ENCODE measurements at places on chromosomes 5 and 9.
A peak's percentile ranks its signal among the peaks of the same experiment; 100 is the strongest.

DNA sequence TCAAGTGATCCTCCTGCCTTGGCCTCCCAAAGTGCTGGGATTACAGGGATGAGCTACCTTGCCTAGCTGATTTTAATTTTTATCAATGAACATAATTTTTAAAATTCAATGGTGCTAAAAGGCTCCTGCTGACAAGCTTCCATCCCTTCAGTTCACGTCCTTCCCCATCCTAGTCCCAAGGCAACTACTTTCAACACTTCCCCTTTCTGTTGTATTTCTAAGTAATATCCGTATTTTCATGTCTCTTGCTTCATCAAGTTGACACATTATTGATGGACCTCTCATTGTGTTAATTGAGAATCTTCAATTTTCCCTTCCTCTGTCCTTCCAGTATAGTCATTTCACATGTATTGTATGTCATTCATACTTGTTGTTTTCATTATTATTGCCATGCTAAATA, 93.8 kb upstream of the RASGRF2 start:
- no peak for DNase-seq

- DNase-seq: no peak
Measured at GRCh38 chr5:38808666-38809343, 37.0 kb upstream of the OSMR start.

GRCh38 chr5:178244576-178244975, 12.0 kb upstream of the PHYKPL start:
- DNase-seq: no peak

- no peak for DNase-seq
Measured at GRCh38 chr5:145531038-145531734, 304.0 kb downstream of the PRELID2 start.

DNA sequence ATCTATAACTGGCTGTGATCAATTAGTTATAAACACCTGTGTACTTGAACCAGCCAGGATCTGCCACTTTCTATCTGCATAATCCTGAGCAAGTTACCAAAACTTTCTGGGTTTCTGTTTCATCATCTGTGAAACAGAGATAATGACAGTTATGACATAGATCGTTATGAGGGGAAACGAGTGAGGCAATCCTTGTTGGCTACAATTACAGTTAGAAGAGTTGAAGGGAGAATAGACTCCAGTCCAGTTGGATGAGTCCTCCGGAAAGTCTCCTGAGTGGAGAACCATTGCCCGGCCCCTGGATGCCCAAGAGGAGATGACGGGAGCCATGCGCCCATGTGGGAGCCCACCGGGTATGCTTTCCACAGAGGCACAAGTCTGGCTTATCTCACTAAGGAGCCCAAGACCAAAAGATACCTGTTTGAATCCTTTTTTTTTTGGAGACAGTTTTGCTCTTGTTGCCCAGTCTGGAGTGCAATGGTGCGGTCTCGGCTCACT, 4.5 kb downstream of the PDE6A start:
- DNase-seq: no peak

GRCh38 chr9:69554945-69555344, 117.2 kb downstream of the APBA1 start:
- DNase-seq: no peak

DNA sequence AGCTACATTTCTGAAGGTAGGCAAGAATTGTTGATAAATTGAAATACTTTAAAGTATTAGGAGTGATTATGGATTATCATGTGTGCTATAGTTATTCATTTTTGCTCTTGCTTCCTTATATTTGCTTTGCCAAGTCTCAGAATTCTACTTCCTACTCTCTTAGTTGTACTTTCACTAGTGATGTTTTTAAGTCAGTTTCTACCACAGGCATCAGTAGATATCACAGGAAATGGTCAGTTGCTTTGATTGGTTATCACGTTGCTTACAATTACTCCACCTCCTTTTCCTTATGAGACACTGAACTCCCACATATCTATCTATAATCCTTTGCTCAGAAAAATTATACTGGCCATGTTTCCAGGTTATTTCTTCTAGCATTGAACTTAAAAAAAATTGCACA, 472.8 kb downstream of the DMRTA1 start:
- no peak for DNase-seq

GRCh38 chr5:157026789-157027424, 32.0 kb downstream of the HAVCR1 start:
- no peak for DNase-seq

- DNase-seq: no peak
Measured at GRCh38 chr5:151661968-151662732, 24.6 kb downstream of the SPARC start.

DNA sequence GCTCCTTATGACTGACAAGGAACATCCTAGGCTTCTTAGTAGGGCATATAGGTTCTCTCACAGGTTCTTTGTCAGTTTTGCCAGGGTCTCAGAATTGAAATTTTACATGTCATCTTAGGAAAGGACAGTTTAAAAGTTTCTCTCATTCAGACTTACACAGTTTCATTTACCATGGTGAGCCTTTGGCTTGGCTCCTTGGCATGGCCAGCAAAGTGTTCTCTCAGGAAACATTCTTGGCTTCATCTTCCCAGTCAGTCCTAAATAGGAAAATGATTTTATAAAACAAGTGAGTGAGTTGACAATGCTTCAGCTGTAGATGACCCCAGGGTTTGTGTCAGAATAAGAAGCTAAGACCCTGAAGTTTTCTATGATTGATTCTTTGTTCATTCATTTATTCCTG, 191.6 kb downstream of the PCSK5 start:
- DNase-seq: no peak

GRCh38 chr5:133847886-133848285, 120.5 kb downstream of the C5orf15 start:
- no peak for DNase-seq

GRCh38 chr5:132470596-132470995, 20.0 kb downstream of the IRF1 start:
- no peak for DNase-seq

DNA sequence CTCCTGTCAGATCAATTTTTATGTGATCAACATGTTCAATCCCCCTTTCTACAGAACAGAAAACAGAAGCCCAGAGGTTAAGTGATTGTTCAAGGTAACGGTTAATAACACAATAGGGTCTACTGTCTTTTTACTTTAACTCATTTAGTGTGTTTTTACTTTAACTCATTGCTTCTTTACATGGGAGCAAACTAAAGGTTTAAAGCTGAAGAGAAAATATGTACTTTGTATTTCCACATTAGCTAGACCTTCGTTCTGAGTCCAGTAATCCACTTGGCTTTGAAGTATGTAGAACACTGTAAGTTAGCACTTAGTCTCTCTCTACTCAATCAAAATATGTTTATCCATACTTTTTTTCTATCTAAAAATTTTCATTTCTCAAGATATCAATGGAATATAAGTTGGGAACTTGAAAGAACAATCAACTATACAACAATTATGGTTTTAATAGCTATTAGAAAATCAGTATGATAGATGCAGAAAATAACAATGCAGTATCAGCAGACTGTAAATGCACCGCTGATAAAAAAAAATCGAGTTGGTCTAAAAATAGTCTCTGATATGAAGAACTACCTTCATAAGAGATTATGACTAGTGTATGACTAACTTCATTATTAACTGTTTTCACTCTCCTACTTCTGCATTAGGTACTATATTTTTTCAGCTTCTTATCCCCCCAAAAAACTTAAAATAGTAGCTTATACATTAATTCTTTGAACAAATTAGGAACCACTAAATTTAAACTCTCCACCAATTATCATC, 20.6 kb downstream of the PGGT1B start:
- no peak for DNase-seq

- DNase-seq: no peak
Measured at GRCh38 chr5:9644630-9645029, 14.5 kb upstream of the TAS2R1 start.

DNA sequence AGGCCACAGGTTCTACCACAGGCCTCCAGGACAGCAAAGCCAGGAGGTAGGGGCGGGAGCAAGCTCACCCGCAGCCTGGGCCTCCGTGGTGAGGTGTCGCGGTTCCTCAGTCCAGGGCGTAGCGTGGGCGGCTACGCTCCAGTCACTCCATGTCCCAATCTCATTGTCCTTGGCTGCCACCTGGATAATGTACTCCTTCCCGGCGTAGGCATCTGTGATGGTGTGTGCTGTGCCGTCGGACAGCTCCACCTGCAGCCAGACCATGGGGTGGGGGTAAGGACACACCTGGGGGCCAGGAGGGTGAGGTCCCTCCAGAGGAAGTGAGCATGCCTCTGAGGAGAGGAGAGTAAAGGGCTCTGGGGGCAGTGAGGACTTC, 29.8 kb upstream of the ENHO start:
- no peak for DNase-seq

DNA sequence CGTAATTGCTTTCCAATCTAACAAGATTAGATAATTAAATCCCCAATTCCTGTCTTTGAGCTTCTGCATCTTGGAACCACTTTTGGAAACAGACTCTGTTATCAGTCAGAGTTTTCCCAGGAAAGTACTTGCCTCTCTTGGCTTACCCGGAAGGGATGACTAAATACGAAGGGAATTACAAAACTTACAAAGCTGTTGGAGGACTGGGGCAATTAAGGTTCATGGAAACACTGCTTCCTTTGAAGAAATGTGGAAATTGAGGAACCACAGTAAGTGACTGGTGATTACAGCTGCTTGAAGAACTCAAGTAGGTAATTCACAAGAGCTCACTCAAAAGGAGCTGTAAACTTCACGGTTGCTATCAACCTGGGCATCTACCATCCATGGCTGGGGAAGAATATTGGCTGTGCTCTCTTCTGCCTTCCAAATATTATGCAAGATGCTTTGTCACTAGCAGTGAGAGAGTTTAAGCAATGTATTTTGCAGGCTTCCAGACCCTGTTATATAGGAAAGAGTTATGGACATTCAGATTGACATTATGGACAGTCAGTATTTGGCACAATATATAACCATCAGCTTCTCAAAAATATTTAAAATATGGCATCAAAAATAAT, 104.6 kb upstream of the MAN2A1 start:
- no peak for DNase-seq

- DNase-seq: no peak
Measured at GRCh38 chr5:633501-633955, 21.4 kb downstream of the CEP72 start.

DNA sequence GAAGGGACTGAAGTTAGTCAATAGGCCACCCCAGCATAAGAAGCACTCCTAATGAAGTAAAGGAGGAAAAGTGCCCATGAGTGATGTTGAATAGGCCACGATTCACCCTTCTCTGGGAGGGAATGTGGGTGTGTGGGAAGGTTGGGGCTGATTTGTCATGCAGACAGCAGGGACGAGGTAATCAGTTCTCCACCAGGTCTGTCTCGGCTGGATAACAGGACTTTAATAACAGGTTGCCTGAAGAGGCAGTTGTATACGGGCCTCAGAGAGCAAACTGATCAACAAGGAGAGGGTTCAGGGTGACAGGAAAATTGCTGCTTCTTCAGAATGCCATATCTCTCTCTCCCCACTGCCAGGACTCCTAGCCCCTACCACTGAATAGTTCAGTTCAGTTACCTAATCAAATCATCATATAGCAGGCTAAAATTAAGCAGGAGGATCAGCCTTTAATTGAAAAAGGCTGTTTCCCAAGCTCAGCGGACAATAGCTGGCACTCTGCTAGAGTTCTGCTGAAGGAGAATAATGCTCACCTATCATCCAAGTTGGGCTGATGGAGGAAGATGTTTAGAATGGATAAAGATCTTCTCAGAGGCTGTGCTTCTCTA, 43.6 kb upstream of the SMIM32 start:
- DNase-seq: no peak

DNA sequence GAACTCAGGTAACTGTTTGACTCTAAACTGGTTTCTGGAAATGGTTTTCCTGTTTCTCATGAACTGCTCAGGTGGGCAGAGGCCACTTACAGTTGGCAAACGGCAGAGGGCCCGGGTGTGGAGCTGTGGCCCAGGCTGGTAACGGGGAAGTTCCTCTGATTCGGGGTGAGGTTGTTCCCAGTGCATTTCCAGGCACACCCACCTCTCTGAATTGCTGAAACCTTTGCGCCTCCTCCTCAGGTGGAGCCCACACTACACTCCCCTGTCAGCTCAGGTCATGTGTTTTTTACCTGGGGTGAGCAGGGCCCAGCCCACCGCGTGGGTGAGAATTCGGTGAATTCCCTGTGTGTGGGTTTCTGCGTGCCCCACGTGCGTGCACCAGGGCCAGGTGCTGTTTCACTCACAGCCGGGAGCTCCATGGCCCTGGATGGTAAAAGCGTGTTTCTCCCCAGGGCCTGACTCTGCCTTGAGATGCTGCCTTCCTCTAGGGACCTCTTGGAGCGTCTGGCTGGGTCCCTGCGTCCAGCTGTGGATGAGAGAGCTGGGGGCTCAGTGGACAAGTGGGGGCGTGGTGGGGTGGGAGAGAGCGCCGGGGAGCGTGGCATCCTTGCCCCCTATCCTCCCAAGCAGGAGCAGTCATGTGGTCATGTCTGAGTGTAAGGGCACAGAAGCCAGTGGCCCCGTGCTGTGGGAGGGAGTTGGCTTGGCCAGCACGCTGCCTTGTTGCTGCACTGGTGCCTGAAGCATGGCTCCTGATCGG, 33.5 kb upstream of the LPCAT1 start:
- DNase-seq: no peak

GRCh38 chr9:11892401-11892800, 800.8 kb upstream of the TYRP1 start:
- DNase-seq: no peak

- DNase-seq: peak; percentile 83
Measured at GRCh38 chr5:178116143-178116885, 3.0 kb downstream of the N4BP3 start.

GRCh38 chr9:88041447-88041846, 67.1 kb upstream of the CDK20 start:
- DNase-seq: no peak

GRCh38 chr9:129072171-129072570, 8.7 kb upstream of the DOLPP1 start:
- DNase-seq: no peak

GRCh38 chr5:137015540-137016116, 483.5 kb downstream of the SPOCK1 start:
- DNase-seq: no peak

DNA sequence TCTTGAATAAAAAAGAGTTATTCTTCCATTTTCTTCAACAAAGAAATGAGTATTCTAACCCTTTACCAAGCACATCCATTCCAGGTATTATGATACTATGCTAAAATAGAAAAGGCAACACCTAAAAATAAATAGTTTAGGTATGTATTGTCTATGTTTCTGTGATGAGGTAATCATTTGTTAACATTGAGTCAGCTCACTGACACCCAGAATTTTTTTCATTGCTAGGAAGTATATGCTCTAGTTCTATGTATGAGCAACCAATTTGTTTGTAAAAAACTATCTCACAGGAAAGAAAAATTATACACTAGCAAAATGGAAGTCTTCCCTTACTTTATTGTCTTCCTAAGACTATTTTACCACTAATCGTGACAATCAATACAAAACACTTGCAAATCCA, 615.6 kb upstream of the GRIN3A start:
- no peak for DNase-seq

- DNase-seq: no peak
Measured at GRCh38 chr9:72427801-72428200, 62.8 kb upstream of the ZFAND5 start.

- no peak for DNase-seq
Measured at GRCh38 chr9:91285729-91286353, 75.9 kb downstream of the AUH start.

- DNase-seq: no peak
Measured at GRCh38 chr9:100229561-100229960, 123.2 kb downstream of the TEX10 start.

Measured in CD4-positive, alpha-beta T cell treated with Interleukin-2 at 100 ng/mL for 4 hours (primary cell).